GM12891 (cell line): ENCODE measurements at places on chromosomes 7 and 10.

DNA sequence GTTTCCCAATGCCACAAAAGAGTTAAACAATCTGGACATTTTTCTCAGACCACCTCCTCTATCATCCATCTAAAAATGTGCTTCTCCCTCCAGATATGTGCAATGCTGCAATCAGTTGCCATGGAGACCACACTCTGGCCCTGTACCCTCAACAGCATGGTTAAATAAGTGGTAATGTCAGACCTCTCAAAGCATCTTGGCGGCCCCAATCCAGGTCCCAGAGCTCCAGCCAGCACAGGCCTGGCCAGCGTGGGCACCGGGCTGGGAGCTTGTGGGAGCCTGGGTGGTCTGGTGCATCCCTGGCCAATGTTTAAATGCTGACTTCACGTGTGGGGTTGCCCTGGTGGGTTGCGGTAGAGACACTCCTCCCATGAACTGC is 362.9 kb upstream of the ZNF32 start:
- no peak for DNase-seq

DNA sequence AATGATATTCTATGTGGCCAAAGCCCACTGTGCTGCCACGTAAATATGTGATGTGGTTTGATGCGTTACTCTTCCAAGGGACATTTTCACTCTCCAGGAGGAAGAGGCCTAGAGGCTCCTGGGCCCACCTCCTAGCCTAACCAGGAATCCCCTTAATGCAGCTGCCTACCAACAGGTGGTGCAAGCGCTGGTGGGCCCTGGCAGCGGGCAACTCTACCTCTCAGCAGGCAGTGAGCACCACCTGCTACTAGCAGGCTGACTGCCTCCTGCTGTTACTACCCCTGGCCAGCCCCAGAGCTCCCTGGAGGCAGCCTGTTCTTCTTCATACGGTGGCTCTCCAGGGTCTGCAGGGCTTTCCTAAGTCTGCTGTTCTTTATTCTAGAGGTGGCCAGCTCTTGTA is 62.8 kb downstream of the CDH23 start:
- no peak for DNase-seq

GRCh38 chr10:24367688-24368087 is 158.8 kb downstream of the KIAA1217 start:
- DNase-seq = no peak

DNA sequence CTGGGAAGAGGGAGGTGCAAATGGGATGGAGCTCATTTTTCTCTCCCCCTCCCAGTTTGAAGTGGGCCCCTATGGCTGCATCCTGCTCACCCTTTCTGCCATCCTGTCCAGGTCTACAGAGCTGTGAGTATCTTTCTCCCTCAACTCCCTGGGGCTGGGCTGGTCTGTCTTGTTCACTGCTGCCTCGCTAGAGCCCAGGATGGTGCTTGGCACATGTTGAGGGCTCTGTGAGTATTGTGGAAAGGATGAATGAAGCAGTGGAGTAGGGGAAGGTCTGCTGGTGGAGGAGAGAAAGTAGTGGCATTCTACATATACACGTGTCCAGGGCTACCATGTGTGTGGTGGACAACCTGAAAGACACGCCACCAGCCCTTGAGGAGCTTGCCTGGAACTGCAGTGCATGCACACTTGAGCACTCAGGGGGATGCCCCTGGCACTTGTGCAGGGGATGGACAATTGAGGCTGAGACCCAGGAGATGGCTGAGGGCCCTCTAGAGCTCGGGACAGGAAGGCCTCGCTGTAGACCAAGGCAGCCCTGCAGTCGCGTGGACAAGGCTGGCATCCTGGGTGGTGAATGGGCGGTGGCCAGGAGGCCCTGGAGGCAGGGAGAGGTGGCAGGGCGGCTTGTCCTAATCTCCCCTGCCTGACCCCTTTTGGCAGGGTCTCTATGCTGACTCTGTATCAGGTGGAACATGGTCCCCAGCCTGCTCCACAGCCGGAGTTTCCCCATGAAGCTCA is 52.3 kb upstream of the AQP1 start:
- DNase-seq = no peak

GRCh38 chr7:124723012-124723411 is 42.6 kb downstream of the GPR37 start:
- no peak for DNase-seq

- peak; percentile 47 for DNase-seq
Observed at GRCh38 chr10:131743190-131744151, 157.3 kb upstream of the PPP2R2D start.

DNA sequence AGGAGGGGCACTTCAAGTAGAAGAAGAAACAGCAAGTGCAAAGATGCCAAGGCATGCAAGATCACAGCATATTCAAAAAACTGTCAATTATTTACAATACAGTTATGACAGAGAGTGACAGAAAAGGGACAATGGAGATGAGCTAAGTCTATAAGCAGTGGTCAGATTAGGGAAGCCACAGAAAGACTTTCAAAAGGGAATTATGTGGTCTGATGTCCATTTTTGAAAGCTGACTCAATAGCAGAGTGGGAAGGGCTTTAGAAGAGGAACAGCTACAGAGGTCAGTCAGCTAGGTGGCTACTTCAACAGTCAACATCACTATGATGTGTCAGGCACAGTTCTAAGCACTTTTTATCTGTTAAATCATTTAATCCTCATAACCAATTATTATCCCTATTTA is 45.2 kb upstream of the SPOCK2 start:
- DNase-seq = no peak

- no peak for DNase-seq
Observed at GRCh38 chr7:51647931-51648351, 331.3 kb upstream of the COBL start.

- DNase-seq = no peak
Observed at GRCh38 chr10:123512901-123513775, 153.0 kb upstream of the GPR26 start.

DNA sequence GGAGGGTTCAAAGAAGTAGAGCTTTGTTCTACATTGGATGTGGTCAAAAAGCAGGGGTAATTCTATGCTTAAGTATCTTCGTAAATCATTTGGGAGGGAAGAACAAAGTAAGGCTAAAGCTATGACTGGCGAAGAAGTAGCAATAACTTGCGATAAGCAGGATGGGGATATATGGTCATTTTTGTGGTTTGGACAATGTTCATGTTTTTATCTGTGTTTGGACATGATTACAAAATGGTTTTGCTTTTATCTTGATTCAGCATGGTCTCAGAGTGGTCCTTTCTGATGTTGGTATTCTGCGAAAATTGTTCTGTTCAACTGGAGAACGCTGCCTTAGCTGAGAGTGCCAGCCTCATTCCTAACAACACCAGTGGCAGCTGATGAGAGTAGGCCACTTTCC is 208.8 kb downstream of the SEMA3A start:
- DNase-seq = no peak

GRCh38 chr10:13404791-13405190 is 56.7 kb upstream of the SEPHS1 start:
- DNase-seq = no peak

- DNase-seq = no peak
Observed at GRCh38 chr7:155009570-155010157, 6.7 kb upstream of the PAXIP1 start.

GRCh38 chr7:22082553-22082885 is 136.8 kb upstream of the CDCA7L start:
- no peak for DNase-seq

DNA sequence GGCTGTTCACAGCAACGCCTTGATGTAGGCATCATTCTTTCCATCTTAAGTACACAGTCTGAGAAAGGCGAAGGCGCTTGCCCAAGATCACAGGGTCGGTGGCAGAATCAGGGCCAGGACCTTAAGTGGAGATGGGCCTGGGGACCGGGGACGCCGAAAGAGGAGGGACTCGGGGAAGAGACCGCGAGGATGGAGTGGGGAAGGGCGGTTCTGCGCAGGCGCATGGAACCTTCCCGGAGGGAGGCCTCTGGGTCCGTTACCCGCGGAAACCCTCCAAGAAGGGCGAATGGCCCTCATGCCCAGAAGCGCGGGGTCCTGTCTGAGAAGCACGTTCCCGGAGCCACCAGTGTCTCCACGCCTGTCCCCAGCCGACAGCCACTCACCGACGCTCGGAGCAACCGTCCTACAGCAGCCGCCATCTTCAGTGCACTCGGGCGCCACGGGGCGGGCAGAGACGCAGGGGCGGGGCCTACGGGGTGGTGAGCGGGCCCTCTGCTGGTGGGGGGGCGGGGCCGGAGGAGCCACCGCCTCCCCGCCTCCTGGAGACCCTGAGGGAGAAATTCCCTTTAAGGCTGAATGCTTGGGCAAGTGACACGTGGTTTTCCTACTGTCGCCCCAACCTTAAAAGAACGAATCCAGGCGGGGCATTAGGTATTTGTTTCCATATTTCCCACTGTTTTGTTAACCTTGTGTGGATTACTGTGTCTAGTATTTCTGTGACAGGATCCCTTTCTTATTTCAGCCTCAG is at the start of gene PRDX3:
TSS of gene PRDX3 (minus strand) at position 441 of the 748 bp plus-strand sequence. CDS start at position 419, 22 bp downstream.
- peak; percentile 79 for DNase-seq

DNA sequence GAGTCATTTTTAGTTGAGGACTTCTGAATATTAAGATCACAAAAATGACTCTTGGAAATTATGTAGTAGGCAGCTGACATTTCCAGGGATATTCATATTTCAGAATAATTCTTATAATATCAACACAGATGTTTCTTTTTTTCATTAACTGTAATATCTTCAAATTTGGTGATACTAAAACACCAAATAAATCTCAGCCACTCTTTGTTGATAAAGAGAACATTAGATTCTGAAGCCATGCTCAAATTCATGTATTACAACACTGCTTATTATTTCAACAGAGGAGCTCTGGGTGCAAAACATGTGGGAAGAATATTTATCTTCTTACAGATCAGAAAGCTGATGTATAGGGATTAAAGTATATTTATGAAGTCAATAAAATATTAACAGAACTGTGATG is 355.4 kb downstream of the CRPPA start:
- no peak for DNase-seq

- DNase-seq = no peak
Observed at GRCh38 chr7:112422842-112423496, 27.3 kb upstream of the IFRD1 start.

DNA sequence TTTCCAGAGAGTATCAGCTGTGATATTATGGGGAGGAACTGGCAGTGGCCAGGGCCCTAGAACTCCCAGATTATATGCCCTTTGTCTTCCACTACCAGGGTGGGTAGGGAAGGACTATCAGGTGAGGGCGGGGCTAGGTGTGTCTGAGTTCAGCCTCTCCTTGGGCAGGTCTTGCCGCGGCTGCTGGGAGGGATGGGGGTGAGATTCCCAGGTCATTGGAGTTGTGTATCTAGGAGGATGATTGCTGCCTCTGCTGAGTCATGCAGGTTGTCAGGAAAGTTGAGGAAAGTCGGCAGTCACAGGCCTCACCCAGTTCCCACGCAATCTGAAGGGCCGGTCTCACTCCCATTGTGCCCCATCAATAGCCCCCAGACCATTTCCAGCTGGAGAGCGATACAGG is 185.2 kb downstream of the DKK1 start:
- no peak for DNase-seq

GRCh38 chr7:3880228-3880987 is 579.4 kb downstream of the SDK1 start:
- DNase-seq = no peak

DNA sequence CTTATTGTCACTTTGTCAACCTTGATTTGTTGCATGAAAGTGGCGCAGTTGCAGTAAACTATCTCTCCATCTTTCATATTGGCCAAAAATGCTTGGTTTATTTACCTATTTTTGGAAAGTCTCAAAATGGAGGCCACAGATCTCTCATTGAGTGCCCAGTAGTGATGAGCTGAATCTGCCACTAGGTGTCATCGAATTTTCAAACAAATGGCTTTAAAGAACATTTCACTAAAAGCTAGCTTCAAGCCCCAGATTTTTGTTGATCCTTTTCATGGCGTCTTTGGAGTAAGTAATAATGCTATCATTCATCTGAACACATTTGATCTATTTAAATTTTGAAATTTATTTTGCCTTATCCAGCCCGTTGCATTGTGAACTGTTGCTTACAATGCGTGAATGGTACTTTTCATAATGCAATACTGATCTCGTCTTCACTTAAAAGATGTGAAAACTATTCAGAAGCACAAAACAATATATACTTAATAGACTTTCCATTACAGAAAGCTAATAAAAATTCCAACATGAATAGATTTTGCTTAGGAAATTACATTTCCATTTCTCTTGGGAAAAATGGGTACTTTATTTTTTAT is 236.2 kb downstream of the DNAJB9 start:
- no peak for DNase-seq

- no peak for DNase-seq
Observed at GRCh38 chr7:47458057-47458456, 123.9 kb downstream of the TNS3 start.

- DNase-seq = no peak
Observed at GRCh38 chr10:15745751-15746150, 26.0 kb upstream of the ITGA8 start.

DNA sequence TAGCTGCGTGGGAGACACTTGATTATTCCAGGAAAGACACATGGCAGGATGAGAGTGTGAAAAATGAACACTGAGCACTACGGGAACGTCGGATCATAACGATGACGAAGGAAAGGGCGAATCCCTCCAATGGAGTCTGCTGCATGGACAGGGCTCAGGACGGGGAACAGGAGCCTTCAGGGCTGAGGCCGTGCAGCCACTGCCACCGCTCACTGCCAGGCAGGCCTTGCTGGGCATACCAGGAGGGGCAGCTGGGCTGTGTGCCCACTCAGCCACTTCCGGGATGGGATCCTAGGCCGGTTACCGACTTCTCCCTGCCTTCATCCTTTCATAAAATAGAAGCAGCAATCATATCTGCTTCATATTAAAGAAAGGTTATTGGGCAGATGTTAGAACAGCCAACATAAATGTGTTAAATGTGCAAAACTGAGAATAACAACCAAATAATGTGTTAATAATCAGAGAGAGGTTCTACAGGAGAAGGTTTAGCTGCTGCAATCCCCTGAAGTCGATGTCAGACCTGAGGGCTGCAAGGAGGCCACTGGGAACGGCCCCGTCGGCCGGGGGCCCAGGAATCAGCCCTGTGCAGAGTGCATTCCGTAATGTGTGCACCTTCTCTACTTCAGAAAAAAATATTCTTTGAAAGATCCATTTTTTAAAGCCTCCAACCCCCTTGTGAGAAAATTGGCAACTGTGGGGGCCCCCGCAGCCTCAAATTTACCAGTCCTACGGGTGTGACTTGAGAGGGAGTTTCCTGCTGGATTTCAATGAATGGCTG is 63.6 kb downstream of the ADARB2 start:
- DNase-seq = no peak

- no peak for DNase-seq
Observed at GRCh38 chr7:107147464-107148393, 21.1 kb upstream of the HBP1 start.

DNA sequence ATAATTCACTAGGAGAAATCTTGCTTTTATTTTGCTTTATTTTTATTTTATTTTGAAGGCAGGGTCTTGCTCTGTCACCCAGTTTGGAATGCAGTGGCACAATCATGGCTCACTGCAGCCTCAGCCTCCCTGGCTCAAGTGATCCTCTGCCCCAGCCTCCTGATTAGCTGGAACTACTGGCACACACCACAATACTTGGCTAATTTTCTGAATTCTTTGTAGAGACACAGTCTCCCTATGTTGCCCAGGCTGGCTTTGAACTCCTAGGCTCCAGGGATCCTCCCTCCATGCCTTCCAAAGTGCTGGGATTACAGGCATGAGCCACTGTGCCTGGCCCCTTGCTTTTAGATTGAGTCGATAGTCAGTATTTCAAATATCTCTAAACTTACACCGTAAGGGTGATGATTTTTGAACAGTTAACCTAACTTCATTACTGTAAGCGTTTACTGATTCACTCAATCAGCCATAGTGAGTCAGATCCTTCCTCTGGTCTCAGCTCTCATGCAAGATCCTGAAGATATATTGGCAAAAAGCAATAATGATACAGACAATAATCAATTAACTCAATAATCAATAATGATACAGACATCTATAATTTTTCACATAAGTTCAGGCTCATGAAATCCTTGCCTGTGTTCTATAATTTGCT is 239.5 kb downstream of the KIAA1217 start:
- DNase-seq = no peak
